Stimulated activated CD4-positive, alpha-beta T cell treated with anti-CD3 and anti-CD28 coated beads, TNF-alpha, amount 100 ng/mL, for 1 hour (primary cell): ENCODE measurements at places on chromosomes 6 and 20.

DNA sequence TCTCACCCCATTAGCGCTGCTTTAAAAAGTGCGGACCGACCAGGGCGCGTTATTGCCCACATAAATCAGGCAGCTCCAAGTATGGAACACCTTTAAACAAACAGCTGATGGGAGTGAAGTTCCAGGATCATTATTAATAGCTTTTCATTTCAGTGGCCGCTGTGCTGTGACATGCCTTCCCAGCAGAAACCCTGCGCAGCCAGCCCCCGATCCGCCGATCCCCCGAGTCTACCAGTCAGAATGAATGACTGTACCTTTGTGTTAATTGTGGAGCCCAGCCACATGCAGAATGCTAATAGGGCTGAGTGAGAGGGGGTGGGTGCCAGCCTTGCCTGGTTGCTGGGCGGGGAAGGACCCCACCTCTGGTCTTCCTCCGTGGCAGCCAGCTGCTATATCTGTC lies 21.9 kb downstream of the CDH22 start:
- no peak for DNase-seq

DNA sequence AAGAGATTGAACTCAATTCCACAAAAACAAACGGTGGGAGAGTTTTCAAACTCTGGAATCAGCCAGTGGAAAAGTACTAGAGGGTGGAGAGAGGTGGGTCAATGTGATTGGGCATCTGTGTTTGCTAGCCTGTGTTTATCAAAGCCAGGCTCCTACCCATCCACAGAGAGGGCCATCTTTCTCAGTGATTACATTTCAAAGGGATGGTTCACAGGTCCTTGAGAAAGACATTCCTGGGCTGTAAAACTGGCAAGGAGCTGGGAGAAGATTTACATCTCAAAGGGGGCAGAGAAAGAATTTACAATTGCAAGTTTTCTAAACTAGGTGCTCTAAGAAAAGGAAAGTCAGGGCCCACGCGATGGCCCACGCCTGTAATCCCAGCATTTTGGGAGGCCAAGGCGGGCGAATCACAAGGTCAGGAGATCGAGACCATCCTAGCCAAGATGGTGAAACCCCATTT lies 146.8 kb upstream of the UST start:
- no peak for DNase-seq

- DNase-seq, result no peak
Measured at GRCh38 chr20:48627737-48628128, 200.1 kb downstream of the PREX1 start.

DNA sequence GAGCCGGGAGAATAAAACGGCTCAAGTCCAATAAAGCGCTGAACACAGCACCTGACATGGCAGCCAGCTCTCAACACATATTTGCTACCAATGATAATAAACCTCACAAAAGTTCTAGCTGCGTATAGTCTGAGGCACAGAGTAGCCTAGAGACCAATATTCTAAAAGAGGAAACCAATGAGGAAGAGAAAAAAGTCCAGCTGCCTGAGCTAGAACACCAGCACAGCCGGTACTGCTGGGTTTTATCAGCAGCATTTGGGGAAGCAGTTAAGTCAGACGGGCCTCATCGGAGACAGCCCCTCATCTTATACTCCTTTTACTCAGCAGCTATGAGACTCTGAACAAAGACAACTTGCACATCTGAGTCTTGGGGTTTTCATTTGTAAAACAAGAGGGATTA lies 2.4 kb upstream of the RTF2 start:
- no peak for DNase-seq

GRCh38 chr6:125022391-125022989 lies 60.3 kb downstream of the RNF217 start:
- DNase-seq, result no peak

DNA sequence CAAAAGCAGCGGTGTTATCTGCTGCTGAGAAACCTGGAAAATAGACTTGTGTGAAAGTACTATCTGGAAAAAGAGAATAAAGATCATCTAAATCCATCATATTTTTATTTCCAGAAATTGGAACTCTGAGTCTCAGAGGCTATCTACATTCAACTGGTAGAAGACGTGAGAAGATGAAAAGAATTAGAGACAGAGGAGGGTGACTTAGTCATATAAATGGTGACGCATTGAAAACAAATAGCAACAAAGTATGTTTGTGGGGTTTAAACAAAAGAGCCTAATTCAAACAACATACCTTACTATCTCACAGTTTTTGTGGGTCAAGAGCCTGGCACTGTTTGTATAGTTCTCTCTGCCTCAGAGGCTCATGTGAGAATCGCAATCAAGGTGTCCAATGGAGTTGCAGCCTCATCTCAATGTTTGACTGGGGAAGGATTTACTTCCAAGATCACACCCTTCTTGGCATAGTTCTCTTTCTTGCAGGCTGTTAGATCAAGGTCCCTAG lies 757.1 kb upstream of the SLC35B3 start:
- DNase-seq, result no peak

- DNase-seq, result no peak
Measured at GRCh38 chr6:144262470-144263369, 22.4 kb upstream of the UTRN start.

GRCh38 chr6:152696522-152696921 lies 1.2 kb upstream of the MYCT1 start:
- DNase-seq, result no peak

DNA sequence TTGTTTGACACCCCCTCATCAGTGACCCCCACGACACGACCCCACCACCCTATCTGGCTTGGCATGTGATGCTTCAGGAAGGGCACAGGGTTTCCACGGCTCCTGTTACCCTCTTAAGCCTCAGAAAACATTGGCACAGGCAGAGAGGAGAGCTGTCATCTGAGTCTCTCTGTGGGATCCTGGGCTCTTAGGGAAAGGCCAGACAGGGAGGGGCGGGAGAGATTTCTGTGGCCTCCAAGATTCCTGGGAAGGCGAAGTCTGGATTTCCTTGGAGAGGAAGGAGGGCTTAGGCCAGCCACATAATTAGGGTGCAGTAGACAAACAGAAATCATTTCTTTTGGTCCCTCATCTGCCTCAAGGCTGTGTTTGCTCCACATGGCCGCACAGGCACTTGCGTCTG lies 191.6 kb upstream of the SNX9 start:
- no peak for DNase-seq

GRCh38 chr6:19759117-19759880 lies 77.9 kb upstream of the ID4 start:
- DNase-seq, result no peak

DNA sequence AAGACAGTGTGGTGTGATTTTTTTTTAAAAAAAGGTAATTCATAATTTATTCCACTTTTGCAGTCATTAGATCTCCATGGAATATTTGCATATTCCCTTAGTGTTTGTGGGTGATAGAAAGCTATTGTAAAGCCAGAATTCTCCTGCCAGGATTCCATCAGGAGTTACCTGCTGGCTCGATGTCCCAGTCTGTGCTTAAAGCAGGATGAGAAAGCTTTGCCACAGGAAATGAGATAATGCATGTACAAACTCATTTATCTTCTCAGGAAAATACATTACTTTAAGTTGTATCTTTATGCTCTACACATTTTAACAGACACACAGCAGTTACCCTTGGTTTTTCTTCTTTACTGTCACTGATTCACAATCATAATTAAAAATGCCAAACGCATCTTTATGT lies 553.0 kb downstream of the CD109 start:
- no peak for DNase-seq

DNA sequence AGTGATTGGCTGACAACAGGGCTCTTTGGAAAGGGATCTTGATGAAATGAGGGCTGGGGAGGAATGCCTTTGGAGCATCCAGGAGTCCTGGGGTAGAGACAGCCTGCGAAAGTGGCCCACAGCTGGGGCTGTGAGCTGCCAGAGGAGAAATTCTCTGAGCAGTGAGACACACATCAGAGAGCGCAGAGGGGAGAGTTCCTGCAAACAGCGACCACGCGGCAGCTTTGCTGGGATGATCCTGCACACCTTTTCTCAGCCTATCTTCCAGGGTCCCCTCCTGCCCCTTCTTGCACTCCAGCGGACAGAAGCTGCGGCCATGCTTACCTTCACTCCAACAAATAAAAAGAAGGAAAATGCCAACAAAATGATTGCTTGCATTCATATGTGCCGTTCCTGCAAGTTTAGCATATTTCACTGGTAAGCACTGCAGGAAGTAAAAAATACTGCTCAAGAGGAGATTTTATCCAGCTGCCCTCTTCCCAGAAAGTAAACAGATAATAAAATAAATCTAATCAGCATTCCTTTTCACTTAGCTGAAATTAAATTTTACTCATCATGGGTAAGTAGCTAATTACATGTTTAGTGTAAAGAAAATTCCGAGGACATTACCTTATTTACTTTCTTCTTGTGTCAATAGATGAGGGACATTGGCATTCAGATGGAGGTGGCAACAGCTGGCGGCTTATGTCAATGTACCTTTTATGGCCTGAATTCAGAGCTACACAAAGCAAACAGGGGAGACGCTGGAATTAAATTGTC lies 339.9 kb upstream of the ARID1B start:
- DNase-seq, result no peak

GRCh38 chr6:1024587-1024986 lies 287.3 kb upstream of the FOXQ1 start:
- no peak for DNase-seq

DNA sequence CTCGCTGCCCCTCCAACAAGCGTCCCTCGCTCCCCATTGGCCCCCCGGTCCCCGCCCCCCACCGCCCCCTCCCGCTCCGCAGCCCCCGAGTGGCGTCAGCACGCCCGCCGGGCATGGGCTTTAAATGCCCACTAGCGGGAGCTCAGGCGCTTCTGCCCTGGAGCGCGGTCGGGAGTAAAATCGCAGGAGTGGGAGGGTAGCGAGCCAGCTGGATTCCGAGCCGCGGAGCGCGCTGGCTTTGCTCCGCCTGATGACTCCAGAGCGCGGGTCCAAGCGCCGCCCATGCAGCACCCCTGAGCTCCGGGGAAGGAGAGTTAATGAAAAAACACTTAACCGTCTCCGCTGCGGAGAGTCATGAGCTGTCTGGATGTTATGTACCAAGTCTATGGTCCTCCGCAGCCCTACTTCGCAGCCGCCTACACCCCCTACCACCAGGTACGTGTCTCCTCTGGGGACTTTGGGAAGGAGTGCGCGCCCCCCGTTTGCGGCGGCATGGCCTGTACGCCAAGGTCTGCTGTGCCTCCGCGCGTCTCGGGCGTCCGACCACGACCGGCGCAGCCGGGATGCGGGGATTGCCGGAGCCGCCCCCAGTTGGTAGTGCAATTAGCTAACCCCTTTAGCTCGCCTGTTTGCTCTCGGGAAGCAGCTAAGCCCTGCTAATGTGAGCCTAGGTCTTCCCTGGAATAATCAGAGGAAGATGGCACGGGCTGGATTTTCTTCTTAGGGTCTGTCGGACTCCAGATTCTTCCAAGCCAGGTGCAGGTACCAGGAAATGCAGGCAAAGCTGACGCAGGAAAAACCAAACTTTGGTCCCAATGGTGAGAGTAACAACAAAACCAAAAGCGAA lies at the start of gene VGLL2:
VGLL2 (plus strand) TSS at position 149 of the 847 bp plus-strand sequence; CDS start at position 355, 206 bp downstream.
- no peak for DNase-seq

GRCh38 chr20:47455133-47456040 lies 46.3 kb upstream of the NCOA3 start:
- no peak for DNase-seq

GRCh38 chr20:48695738-48696137 lies 132.1 kb downstream of the PREX1 start:
- DNase-seq, result no peak

DNA sequence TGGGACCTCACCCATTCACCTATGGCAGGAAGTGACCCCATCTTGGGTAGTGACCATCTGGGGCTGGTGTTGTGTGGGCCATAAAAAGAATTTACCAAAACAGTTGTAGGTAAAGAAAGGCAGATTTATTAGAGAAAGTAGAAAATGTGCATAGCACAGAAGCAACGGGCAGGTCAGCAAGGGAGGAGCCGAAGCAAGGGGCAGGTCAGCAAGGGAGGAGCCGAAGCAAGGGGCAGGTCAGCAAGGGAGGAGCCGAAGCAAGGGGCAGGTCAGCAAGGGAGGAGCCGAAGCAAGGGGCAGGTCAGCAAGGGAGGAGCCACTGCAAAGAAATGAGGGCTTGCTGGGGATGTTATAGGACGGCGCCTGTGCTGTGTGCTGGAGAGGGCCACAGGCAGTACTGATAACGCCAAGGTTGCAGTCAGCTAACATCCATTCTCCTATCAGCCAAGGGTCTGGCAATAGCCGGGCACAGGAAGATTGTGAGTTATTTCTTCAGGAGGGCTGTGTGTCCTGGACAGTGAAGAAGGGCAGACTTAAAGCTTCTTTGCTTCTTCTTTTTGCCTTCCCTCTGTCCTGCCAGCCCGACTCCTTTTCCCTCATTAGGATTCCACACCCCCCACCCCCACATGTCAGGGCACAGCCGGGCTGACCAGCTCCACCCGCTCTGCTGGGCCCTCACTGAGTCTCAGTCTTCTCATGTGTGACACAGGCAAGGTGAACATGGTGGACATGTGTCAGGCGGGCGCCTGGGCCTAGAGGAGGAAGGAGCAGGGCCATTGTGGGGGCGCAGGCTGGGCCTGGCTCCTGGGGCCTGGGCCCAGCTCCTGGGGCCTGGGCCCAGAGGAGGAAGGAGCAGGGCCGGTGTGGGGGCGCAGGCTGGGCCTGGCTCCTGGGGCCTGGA lies 31.6 kb upstream of the CHRNA4 start:
- no peak for DNase-seq

DNA sequence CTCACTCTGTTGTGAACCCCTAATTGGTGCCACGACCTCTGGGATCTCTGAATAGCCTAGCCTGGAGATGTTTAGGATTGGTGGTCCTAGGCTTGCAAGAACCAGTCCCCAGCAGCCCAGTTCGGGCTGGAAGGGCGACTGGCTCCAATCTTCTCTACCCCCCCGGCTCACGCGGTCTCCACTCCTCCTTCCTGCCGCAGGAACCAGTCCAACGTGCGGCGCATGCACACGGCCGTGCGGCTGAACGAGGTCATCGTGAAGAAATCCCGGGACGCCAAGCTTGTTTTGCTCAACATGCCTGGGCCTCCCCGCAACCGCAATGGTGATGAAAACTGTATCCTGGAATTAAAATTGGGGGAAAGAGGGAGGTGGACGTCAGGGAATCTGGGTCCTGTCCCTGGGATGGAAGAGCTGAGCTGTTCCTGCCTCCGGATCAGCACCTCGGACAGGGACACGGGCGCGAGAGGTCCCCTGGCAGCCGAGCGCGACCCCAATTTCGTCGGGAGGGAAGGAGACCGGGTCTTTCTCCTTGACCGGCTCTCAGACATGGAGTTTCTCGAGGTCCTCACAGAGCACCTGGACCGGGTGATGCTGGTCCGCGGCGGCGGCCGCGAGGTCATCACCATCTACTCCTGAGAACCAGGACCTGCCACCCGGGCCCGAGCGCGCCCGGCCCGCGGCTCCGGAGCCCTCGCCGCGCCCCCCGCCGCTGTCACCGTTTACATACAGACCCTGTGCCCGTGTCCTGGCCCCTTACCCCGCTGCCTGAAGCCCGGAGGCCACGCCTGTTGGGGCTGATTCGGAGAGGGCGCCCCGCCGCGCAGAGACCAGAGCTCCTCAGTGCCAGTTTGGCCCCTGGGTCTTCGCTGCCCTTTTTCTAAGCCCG lies 28.2 kb downstream of the SLC12A5 start:
- no peak for DNase-seq

GRCh38 chr6:106003268-106003987 lies 82.7 kb upstream of the PRDM1 start:
- DNase-seq, result no peak

- no peak for DNase-seq
Measured at GRCh38 chr6:1230689-1231605, 81.0 kb upstream of the FOXQ1 start.
